Dorsolateral prefrontal cortex (tissue), 122 donors: ENCODE measurements at places on chromosomes 6 and 20.

DNA sequence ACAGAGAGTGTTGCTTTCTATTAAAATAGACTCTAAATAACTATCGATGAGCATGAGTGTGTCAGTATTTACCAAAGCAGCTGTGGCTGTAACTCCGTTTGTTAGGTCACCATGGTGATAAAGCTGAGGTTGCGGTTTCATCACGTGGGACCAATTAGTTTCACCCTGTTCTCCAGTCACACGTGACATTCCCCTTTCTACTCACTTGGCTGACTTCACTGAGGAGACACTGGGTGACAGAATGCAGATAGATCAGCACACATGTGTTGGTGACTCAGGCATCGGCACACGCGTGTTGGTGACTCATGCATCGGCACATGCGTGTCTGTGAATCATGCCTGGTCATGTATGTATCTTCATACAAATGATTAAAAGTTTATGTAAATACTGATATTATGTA lies 285.4 kb downstream of the THBS2 start:
- DNase-seq = no peak

DNA sequence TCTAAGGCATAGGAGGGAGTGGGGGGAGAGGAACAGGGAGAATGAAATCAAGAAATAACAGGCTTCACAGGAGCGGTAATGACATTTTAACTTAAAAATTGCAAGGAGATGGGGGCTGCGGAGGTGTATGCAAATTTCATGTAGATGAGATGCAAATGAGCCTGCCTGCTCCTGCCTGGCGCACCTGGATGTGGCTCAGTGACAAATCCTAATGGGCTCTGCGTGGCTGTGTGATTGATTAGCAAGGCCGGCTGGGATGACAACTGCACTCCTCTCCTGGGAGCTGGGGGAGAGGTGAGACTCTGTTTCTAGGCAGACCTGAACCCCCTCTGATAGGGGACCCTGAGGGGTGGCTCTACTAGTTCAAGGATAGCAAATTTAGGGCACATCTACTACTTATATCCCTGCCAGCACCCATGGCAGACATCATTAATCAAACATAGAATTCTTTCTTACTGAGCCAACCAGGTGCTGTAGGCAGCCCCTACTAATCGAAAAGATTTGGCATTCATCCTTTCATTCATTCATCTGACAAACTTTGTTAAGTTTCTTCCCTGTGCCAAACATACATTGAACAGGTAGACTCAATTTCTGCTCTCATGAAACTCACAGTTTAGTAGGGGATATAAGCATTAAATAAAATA lies 38.4 kb upstream of the TGM2 start:
- no peak for DNase-seq

- DNase-seq = no peak
These were observed 47.5 kb downstream of the TSPYL4 start for GRCh38 chr6:116206231-116206903.

GRCh38 chr20:301886-302848 lies 4.8 kb downstream of the ZCCHC3 start:
- DNase-seq = no peak

DNA sequence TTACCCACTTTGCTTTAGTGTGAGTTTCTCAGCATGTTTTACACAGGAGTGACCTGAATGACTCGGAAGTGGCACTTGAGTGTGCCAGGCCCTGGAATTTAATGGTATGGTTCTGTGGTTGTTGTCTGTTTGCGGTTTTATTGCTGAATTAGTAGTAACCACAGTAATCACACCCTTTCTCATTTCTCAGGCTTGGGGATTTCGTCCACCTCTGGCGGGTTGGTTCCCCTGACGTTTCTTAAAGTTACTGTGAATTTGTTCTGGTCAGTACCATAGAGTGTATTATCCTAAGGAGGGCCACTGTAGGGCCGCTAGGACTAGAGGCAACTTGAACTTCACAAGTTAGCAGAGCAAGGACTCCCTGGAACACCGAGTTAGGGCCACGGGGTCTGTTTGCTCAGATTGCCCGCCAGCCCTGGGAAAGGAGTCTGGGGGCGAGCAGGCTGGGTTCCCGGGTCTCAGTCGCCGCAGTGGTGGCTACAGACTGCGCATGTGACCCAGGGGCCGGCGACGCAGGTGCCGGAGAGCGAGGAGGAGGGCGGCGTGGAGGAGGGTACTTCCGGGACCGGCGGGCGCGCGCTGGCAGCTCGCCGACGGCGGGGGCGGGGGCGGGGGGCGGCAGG lies 546 bp upstream of the KLHL32 start:
- DNase-seq = no peak

- no peak for DNase-seq
These were observed 7.4 kb upstream of the SSTR4 start for GRCh38 chr20:23027721-23028120.

DNA sequence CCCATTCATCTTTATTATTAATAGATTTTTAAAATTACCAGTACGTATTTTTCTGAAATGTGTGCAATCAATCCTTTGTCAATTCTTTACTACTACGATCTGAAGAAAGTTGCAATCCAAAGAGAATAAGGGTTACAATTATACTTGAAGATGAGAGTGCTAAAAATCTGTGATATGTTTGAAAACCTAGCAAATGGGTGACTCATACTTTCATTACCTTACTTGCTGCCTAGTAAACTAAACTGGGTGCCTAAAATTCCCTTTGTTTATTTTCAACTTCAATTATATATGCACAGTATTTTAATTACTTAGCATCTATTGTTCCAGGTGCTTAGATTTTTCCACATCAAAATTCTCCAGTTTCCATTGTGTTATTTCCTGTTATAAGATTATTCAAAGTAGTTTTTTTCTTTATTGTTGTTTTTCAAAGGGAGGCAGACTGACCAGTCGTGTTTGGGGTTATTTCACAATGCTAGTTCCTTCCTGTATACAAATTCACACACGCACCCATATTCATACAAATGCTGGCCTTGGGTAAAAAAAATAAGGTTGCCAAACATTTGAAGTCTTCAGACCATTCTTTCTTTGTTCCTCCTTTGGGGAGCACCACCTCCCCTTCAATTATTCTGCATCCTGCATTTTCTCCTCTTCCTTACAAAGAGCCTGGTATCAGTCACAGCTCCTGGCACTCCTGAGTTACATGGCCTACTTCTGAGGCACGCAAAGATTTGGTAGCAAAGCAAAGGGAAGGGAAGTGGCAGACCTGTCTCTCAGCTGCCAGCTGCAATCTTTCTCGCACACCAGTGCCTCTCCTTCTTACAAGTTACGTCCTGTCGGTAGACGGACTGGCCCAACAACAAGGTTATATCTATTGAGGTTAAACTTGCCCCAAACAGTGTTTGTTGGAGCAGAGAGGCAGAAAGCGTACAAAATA lies 16.2 kb upstream of the FAM135A start:
- no peak for DNase-seq

- DNase-seq = no peak
These were observed 243.4 kb downstream of the TRDN start for GRCh38 chr6:123393331-123393730.

DNA sequence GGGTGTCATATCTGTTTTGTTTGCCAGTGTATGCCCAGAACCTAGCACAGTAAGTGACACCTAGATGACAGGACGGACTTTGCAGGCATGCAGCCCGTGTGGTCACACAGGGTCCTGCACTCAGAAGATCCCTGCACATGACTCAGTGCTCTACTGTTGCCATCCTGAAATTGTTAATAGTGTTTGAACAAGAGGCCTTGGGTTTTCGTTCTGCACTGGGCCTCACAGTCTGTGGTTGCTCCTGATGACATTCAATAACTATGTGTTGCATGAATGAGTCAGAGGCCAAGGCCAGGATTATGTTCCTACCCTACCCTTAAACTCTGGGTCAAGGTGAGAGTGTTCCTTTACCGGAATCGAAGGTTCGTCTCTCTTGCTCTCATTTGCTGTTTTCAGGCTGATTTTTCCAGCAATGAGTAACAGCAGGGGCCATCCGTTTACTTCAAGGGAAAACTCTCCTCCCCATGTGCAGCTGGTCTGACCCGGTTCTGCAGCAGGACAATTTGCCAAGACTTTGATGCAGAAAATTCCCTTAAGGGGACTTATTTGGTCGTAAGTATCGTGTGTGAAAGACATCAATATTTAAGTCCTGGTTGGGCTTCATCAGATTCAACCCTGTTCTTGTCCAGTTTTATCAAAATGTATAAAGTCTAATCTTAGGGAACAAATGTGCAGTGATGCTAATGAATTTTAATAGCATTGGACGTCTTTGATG lies 13.0 kb upstream of the PFDN4 start:
- DNase-seq = no peak

- DNase-seq = no peak
These were observed 259.4 kb downstream of the TAF4 start for GRCh38 chr20:61806314-61806713.

GRCh38 chr6:78693835-78694234 lies 173.5 kb upstream of the IRAK1BP1 start:
- no peak for DNase-seq

DNA sequence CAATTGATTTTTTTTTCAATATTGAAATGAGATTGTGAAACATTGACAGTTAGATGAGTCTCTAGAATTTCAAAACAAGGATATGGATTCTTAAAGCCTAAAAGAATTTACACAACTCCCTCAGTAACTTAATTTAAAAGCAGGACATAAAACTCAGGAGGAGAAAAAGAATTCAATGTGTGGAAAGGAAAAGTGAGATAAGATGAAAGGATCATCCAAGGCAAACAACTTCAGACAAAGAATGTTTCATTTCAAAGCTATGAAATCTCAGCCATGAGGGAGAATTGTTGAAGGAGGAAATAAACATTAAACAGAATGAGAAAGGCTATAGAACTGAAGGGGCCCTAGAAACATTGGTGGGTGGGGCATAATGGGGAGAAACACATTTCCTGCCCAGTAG lies 191.7 kb upstream of the NOX3 start:
- DNase-seq = no peak

GRCh38 chr20:49768204-49769047 lies 44.2 kb upstream of the SLC9A8 start:
- DNase-seq = no peak

DNA sequence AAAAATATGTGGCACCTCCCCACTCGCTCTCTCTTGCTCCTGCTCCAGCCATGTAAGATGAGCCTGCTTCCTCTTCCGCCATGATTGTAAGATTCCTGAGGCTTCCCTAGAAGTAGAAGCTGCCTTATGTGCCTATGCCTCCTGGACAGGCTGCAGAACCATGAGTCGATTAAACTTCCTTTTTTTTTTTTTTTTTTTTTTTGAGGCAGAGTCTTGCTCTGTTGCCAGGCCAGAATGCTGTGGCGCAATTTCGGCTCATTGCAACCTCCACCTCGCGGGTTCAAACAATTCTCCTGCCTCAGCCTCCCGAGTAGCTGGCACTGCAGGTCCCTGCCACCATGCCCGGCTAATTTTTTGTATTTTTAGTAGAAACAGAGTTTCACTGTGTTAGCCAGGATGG lies 112.5 kb downstream of the FAM217A start:
- DNase-seq = no peak

DNA sequence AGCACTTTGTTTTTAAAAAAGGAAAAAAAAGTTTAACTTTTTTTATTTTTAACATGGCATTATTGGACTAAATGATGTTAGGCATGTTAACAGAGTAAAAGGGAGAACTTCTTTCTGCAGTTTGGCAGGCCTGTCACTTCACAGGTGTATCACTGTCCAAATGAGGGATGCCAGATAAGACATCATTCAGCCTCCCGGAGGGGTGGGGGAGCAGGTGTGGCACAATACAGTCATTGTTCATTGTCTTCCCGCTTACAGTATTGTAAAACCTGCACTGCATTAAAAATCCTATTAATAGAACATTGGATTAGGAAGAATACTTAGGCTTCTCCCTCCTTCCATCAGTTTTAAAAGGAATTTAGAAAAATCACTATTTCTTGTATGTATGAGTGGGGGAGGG lies 80.7 kb downstream of the CARMIL1 start:
- no peak for DNase-seq

GRCh38 chr6:16694781-16695578 lies 66.3 kb downstream of the ATXN1 start:
- DNase-seq = no peak

DNA sequence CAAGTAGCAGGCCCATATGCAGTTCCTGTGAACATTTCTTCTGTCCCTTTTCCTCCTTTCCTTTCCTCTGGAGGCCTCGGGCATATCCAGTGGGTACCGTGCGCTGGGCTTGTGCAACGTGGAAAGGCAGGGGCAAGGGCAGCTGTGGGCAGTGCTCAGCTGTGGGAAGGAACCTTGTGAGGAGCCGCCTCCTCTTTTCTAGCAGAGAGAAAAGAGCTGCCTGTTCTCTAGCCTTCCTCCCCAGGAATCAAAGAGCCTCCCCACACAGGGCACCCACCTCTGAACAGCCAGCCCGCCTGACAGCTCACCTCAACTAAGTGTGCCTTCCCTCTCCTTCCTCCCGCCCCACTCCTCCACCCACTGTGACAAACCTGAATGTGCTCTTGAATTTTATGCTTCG lies 143.3 kb upstream of the HDDC2 start:
- DNase-seq = no peak

DNA sequence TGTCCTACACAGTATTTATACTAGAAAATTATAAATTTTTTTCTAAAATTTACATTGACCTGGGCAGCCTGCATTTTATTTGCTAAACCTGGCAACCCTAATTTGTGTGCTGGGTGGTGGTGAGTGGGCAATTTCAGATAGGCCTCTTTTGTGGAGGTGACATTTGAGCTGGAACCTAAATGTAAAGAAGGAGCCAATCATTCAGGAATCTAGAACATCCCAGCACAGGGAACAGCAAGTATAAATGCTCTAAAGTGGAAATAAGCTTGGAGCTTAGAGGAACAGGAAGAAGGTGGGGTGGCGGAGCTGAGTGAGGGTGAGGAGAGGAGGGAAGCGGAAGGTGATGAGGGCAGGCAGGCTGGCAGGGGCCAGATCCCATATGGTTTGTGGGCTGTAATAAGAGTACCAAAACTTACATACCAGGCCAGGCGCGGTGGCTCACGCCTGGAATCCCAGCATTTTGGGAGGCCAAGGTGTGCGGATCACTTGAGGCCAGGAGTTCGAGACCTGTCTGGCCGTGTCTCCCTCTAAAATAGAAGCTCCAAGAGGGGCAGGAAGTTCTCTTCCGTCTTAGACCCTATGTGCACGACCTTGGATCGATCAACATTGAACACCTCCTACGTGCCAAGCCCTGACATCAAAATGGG lies 549 bp upstream of the CSE1L start:
- no peak for DNase-seq

- no peak for DNase-seq
These were observed 2.1 kb downstream of the BPIFB4 start for GRCh38 chr20:33081411-33082154.

- no peak for DNase-seq
These were observed 9.9 kb upstream of the SDCBP2 start for GRCh38 chr20:1338801-1339200.

- DNase-seq = no peak
These were observed 285.1 kb downstream of the CENPW start for GRCh38 chr6:126625019-126625418.

DNA sequence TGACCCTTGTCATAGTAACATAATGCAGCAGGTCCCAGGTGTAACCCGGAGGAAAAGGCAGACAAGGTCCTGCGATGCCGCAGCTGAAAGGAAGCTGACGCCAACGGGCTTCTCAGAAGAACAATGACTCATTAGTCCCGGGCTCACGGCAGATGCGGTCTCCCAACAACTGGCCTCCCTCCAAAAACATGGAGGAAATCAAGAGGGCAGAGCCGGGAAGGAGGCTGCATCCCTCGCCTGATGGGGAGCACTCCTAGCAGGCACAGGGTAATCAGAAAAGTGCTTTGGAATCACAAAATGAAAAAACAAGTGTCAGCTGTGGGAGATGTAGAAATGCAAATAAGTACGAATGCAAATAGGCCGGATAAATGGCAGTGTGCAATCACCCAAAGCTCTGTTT lies 165.2 kb upstream of the AGPAT4 start:
- DNase-seq = peak; percentile 84

- no peak for DNase-seq
These were observed 658 bp downstream of the CUL7 start for GRCh38 chr6:43052842-43053544.
